Mucosa of descending colon (tissue), 3 donors: ENCODE measurements at places on chromosomes 5 and 9.

DNA sequence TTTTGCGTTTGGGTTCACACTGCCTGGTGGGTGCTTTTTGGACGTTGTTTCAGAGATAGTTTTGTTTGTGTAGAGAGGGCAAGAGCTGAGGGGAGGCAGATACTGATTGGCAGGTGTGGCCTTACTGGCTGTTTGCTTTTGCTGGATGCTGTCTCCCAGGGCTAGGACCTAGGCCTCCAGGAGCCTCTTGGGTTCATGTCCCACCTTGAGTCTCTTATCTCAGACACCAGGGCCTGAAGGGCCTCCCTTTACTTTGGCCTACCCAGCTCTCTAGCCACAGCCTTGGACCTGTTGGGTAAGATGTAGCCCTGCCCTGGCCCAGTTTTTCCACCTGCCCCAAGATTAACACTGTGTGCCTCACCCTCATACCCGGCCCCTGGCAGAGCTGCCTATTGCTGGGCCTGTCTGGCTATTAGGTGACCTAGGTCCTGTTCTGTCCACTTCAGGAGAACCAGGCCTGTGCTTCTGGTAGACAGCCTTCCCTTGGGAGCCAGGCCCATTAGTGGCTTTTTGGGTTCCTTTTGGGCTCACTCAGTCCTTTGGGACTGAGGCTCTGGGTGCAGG lies 13.4 kb downstream of the PTPA start:
- DNase-seq, result no peak

- no peak for DNase-seq
Measured at GRCh38 chr5:107329850-107330249, 340.9 kb downstream of the EFNA5 start.

DNA sequence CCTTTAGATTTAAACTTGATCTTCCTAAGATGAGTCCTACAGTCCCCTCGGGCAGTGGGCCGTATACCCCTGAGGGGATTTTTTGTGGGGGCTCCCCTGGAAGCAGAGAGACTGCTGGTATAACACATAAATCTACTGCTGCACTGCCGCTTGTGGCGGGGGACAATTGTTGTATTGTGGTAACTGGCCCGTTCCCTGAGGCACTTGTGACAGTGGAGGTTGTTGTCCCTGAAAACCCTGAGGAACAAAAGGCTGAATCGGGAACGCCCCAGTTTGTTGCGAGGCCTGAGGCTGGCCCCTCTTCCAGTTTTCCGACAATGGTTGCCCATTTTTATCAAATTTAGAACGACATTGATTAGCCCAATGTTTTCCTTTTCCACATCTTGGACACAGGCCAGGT lies 4.7 kb upstream of the TMEM141 start:
- DNase-seq, result no peak

GRCh38 chr5:150489360-150490295 lies 18.3 kb upstream of the NDST1 start:
- DNase-seq, result peak; percentile 45

DNA sequence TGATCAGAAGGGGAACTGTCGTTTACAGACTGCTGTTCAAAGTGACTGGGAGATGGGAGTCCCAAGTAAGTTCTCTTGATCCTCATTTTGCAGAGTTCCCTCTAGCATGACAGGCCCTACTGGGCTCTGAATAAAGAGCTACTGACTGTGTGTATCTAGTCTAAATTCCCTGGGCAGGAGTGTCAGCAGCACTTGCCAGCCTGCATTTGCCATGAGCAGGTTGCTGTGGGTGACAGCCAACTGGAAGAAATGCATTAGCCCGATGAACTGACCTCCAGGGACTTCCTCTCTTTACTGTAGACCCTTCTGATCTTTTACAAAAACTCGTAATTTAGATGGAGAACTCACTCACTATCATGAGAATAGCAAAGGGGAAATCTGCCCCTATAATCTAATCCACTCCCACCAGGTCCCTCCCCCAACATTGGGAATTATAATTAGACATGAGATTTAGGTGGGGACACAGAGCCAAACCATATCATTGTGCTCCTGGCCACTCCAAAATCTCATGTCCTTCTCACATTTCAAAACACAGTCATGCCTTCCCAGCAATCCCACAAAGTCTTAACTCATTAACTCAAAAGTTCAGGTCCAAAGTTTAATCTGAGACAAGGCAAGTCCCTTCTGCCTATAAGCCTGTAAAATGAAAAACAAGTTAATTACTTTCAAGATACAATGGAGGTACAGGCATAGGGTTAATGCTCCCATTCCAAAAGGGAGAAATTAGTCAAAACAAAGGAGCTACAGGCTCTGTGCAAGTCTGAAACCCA lies 78.9 kb upstream of the CXCL14 start:
- DNase-seq, result no peak

- peak; percentile 32 for DNase-seq
Measured at GRCh38 chr5:178241688-178242231, 9.2 kb upstream of the PHYKPL start.

GRCh38 chr5:110072651-110073050 lies 382.9 kb downstream of the MAN2A1 start:
- DNase-seq, result no peak

- DNase-seq, result no peak
Measured at GRCh38 chr9:5354184-5354583, 14.5 kb upstream of the RLN1 start.

GRCh38 chr5:76766746-76767145 lies 50.8 kb downstream of the F2R start:
- no peak for DNase-seq

DNA sequence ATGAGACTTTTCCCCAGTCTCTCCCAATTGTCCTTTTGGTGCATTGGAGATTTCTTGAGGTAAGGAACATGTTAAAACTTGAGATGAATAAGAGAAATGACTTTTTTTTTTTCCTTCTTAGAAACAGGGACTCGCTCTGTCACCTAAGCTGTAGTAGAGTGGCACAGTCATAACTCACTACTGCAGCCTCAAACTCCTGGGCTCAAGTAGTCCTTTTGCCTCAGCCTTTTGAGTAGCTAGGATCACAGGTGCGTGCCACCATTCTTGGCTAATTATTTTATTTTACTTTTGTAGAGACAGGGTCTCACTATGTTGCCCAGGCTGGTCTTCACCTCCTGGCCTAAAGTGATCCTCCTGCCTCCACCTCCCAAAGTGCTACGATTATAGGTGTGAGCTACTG lies 25.9 kb downstream of the CDC42SE2 start:
- DNase-seq, result no peak

GRCh38 chr9:71984831-71985281 lies 73.4 kb downstream of the C9orf85 start:
- DNase-seq, result peak; percentile 41

- DNase-seq, result no peak
Measured at GRCh38 chr9:94703488-94704140, 22.9 kb upstream of the AOPEP start.

GRCh38 chr9:87498811-87499360 lies 1.2 kb downstream of the DAPK1 start:
- DNase-seq, result no peak

- peak; percentile 78 for DNase-seq
Measured at GRCh38 chr5:150143350-150144245, 12.0 kb downstream of the PDGFRB start.

GRCh38 chr5:146884066-146884626 lies 5.6 kb upstream of the PPP2R2B start:
- no peak for DNase-seq

DNA sequence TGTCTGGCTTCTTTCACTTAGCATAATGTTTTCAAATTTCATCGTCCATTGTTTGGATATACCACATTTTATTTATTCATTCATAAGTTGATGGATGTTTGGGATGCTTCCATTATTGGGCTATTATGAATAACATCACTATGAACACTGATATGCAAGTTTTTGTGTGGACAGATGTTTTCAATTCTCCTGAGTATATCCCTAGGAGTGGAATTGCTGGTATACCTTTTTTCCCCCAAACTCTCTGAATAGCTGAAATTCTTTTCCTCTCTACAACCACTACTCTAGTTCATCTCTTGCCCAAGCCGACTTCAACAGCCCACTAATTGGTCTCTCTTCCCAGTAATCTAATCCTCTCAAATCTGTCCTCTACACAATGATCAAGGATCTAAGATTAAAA lies 4.7 kb upstream of the ZFR start:
- no peak for DNase-seq

DNA sequence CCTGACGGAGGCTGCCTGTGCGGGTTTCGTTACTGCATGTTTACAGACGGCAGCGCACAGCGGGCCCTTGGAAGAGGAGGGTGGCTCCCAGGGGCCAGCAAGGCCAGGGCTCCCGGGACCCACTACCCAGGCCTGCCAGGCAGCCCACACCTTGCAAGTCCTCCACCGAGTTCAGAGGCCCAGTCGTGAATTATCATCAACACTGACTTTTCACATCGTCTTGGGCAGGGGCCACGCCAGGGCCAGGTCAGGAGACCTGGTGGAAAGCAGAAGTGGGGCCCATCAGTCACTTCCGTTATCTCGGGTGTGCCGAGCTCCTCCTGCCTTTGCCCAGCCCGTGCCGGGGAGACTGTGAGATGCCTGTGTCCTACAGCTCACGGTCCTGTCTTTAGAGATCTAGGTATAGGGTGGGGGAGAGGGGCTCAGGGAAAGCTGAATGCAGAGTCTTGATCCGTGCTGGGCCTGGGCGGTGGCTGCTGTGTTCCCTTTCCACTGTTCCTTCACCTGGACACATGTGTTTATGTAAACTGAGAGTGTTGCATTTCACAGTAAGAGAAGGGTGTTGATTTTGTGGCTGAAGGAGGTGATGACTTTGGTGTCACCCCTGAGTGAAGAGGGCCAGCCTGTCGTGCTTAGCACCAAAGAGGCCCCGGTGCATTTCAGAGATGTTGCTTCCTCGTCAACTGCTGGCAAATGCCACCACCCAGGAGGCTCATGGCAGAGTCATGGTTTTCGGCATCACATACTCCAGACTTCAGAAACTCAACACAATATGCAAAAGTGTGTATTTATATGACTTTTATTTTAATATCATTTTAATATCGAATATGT lies 175.2 kb downstream of the GAPVD1 start:
- DNase-seq, result no peak

DNA sequence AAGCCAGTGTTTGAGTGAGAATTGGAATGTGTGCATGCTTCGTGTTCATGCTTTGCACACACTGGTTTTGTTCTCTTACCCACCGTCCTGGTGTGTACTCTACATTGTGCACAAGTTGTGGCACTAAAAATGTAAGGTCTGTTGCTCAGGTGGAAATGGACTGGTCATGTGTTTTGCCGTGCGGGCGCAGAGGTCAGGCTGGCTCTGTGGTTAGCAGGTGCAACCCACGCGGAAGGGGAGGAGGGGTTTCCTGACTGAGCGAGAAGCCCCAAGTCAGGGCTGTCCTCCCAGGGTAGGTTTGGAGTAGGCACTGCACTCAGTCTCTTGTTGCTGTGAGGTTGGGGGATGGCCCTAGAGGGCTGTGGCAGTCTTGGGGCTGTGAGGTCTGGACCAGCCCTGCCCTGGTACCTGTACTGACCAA lies 86.6 kb downstream of the EHMT1 start:
- peak; percentile 47 for DNase-seq

- no peak for DNase-seq
Measured at GRCh38 chr5:33975852-33976251, 8.6 kb downstream of the SLC45A2 start.

DNA sequence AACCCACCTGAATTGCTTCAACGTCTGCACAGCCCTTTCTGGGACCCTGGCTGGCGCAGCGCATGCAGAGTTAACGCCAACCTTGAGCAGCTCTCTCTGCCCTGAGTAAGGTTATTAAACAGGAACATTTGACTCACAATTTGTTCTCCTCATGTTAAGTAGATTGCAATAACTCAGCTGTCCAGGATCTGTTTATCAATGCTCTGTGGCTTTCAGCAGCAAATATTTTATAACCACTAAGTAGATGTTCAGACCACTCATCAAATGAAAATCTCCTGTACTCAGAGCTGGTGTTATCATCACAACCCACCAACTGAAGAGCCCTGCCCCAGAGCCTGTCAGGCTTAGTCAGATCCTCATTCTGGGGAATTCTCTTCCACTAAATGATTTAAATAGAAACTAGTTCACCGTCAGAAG lies 403.0 kb downstream of the ZNF608 start:
- DNase-seq, result no peak

- DNase-seq, result no peak
Measured at GRCh38 chr9:109037946-109038715, 24.8 kb upstream of the CTNNAL1 start.

DNA sequence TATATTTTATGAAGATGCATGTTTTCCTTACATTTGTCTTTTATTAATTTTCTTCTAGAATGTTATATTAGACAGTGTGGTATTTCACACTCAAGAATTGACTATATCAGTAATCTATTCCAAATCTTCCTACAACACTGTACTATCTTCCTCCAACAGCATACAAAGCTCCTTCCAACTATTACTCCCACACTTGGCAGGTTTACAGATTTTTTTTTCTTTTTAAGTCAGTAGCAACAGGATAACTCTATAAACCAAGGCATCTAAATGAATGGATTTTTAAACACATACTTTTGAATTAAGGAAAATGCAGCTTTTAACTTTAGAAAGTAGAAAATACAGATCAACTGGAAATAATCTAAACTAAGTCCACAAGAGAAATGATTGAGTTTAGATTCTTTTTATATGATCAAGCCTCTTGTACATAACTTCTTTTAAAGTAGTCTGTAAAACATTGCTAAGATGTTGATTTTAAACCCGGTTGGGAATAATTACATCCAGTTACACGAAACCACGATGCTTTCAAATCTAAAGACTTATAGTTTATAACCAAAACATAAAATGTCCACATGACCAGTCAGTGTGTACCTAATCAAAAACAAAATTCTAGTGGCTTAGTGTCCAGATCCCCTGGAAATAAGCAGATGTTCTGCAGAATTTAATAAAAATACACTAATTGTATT lies 281.6 kb downstream of the ADAMTS6 start:
- no peak for DNase-seq

DNA sequence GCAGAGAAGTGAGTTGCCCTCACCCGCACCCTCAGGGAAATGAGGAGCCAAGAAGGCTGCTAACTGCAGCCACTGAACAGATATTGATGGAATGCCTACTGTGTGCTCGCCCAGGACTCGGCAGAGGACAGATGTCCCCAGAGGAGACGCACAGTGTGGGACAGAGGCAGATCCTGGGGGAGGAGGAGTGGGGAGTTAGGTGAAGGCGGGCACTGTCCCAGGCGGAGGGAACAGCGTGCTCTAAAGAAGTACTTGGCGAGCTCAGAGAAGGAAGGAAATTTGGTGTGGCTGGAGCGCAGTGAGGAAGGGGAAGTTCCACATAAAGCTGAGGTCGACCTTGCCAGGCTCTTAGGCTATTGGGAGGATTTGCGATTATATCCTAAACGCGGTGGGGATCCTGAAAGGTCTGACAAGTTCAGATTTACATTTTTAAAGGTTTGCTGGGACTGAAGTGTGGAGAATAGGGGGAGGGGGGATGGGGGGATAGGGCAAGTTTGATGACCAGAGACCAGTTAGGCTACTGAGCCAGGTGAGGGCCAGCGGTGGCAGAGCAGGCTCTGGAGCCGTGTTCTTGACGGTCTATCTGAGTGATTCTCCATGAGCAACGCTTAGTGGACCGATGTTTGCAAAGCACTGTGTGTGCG lies 23.6 kb upstream of the CERCAM start:
- no peak for DNase-seq
